ENCODE measurements at places on chromosomes 6 and 20. TPM values are rescaled to one million over a fixed set of nuclear protein-coding genes. Genes with fewer than 3 reads are reported as not detected.

- no peak for DNase-seq
Observed at GRCh38 chr6:163579880-163580295, 165.4 kb downstream of the QKI start.

- no peak for DNase-seq
Observed at GRCh38 chr6:87049779-87050178, 45.1 kb downstream of the CGA start.

DNA sequence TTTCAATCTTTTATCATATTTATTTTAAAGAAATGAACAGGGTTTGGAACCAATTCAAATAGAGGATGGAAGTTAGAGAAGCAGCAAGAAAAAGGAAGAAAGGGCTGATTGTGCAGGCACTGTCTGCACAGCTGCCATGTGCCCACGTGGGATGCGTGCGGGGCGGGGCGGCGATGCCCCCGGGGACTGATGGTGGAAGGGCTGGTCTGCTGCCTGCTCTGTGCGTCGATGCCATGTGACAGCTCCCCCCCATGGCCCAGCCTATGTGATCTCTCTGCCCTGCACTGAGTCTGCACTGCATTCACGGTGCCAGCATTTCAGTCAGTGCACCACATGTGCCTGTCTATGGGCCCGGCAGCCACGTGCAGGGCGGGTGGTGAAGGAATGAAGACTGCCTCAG, 96.4 kb downstream of the IRF4 start:
- DNase-seq, result no peak

- no peak for DNase-seq
Observed at GRCh38 chr6:70130865-70131264, 172.0 kb downstream of the COL9A1 start.

DNA sequence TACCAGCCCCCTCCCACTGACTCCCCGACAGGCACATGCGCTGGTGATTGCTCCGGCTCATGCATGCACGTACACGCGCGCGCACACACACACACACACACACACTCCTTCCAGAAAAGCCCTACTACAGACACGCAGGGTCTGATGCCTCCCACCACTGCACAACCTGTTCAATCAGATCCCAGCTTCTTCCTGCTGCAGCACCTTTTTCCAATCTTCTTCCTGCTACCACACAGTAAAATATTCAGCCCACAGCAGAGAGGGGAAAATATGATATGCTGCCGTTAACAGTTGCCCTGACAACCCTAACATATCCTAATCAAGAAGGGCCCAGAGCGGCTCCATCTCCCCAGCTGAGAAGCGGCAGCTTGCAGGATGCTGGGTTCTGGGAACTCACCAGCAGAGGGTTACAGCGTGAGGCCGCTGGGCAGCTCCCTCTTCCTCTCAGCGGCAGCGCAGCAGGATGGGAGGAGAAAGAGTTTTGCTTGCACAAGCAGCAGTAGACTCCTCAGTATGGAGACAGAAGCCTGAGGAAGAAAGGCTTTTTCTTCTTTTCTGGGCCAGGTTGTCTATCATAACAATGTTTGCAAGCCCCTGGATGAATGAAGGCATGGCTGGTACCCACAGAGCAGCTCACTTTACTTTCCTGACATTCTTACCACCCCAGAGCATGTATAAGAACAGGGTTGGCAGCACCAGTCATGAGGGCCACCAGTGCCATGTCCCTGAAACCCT, 23.9 kb downstream of the MAP7 start:
- no peak for DNase-seq

DNA sequence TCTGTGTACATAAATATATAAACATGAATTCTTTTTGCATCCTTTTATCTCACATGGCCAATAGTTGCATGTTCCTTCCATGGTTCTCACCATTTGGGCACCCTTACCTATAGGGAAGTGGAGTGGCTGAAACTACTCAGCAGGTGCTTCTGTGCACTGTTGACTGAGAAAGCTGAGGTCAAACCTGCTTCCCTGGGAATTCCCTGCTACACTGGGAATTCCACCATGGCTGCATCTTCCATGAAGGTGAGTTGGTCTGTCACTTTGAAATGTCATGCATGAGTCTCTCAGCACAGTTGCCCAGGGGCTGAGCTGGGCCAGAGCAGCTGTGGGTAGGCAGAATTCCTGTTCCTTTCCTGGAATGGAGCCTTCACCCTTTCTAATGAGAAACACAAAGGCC, 193.8 kb upstream of the PRSS16 start:
- DNase-seq, result no peak

GRCh38 chr20:49664612-49665313, 48.9 kb downstream of the B4GALT5 start:
- DNase-seq, result no peak

DNA sequence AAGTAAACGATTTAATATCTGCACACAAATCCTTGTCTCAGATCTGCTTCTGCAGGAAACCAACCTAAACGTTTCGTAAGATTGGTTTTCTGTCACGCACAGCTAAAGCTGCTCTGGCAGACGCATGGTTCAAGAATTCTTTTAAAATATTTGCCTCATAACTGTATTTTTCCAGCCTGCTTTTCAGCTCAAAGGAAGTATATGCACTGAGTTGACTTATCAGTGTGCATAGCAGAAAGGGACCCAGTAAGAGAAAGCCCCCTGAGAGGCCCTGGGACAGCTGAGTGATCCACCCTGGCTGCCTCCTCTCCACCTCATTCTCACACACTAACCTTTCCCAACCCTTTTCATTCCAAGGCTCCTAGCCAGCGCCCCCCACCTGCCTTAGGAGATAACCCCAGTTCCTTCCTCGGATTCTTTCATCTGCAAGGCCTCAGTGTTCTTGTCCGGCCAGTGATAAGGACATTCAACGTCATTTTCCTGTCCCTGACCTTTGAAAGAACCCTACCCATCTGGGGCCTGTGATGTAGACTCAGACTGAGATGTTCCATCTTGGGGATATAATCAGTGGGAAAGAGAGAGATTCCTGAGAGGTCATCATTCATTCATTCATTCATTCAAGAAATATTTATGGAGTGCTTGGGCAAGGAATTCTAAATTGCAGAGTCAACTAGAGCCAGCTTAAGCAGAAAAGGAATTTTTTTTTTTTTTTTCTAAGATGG, 22.4 kb upstream of the SLC9A8 start:
- no peak for DNase-seq

- DNase-seq, result no peak
Observed at GRCh38 chr6:154578004-154578559, 67.6 kb upstream of the CNKSR3 start.

GRCh38 chr20:56157530-56158203, 90.9 kb upstream of the MC3R start:
- DNase-seq, result no peak

- DNase-seq, result no peak
Observed at GRCh38 chr6:3194535-3195419, 32.7 kb downstream of the TUBB2B start.

GRCh38 chr6:81818901-81819361, 66.5 kb upstream of the TENT5A start:
- DNase-seq, result no peak

Gene MPIG6B
- 1.6 TPM for polyA plus RNA-seq

Gene MOG
- polyA plus RNA-seq, result not detected

Gene CCN5
- polyA plus RNA-seq, result 0.11 TPM
